ENCODE measurements at places on chromosomes 4 and X.

- no peak for DNase-seq
Observed at GRCh38 chr4:41432881-41433280, 105.1 kb upstream of the LIMCH1 start.

GRCh38 chr4:181264893-181265292 is 978.3 kb upstream of the TENM3 start:
- DNase-seq: no peak

DNA sequence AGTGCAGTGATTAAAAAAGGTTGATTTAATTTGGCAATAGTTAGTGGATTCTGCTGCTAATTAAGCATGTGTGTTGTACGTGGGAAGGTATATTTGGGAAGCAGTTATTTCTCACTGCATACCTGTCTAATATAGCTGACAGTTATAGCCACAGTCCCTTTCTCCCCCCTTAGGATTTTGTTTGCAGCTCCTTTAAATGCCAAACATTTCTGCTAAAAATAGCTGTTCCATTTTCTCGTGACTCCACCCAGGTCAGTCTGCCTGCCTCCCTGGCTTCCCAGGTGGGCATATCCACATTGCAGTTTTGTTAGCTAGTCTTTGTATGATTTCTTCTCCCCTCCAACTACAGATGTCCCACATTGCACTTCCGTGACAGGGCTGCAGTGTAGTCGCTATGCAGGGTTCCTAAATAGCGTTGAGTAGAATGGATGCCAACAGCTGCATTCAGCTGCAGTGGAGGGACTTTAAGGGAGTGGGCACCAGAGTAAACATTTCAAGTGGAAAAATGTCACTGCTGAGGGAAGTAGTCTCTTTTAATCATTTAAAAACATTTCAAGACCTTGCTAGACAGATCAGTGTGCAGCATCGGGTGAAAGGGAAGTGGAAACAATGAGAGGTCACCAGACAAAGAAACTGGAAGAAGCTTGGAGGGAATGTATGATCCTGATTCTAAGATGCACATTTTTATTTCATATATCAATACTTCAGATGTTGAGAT is 326.3 kb downstream of the RAPGEF2 start:
- DNase-seq: no peak

DNA sequence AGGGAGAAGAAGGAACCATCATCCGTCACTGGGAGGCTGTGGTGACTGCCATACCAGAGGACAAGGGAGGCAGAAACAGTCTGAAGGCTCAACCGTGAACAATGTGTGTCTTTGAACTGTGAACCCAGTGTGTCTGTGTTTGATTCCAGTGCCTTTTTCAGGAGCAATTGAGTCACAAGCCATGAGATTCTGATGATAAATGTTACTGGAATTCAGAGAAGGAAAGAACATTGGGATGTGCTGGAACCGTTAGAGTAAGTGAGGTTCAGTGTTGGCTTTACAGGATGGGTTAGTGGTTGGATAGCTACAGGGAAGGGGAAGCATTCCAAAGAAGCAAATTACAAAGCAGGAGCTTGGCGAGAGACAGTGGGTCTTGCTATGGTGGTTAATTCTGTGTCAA is 464.4 kb downstream of the TRIML1 start:
- no peak for DNase-seq

- no peak for DNase-seq
Observed at GRCh38 chrX:107551546-107551945, 76.8 kb upstream of the PRPS1 start.

- DNase-seq: peak; percentile 8
Observed at GRCh38 chr4:109816082-109816442, 500 bp downstream of the GAR1 start.

DNA sequence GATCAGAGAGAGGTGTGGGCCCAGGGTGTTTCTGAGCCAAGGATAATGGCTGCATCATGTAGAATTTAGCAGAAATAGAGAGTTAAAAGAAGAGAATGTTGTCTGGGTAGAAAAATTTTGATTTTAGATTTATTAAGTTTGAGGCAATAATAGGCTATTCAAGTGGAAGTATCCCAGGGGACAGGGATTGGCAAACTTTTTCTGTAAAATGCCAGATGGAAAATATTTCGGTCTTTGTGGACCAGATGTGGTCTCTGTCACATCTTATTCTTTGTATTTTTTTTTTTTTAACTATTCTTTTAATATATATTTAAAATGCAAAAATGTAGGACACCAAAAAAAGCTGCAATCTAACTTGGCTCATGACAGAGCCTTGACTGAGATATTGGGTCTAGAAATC is 33.1 kb downstream of the IL15 start:
- DNase-seq: no peak

GRCh38 chrX:37679888-37680287 is 5.7 kb upstream of the XK start:
- DNase-seq: no peak

- DNase-seq: no peak
Observed at GRCh38 chrX:122115604-122116003, 1068.2 kb downstream of the GLUD2 start.

DNA sequence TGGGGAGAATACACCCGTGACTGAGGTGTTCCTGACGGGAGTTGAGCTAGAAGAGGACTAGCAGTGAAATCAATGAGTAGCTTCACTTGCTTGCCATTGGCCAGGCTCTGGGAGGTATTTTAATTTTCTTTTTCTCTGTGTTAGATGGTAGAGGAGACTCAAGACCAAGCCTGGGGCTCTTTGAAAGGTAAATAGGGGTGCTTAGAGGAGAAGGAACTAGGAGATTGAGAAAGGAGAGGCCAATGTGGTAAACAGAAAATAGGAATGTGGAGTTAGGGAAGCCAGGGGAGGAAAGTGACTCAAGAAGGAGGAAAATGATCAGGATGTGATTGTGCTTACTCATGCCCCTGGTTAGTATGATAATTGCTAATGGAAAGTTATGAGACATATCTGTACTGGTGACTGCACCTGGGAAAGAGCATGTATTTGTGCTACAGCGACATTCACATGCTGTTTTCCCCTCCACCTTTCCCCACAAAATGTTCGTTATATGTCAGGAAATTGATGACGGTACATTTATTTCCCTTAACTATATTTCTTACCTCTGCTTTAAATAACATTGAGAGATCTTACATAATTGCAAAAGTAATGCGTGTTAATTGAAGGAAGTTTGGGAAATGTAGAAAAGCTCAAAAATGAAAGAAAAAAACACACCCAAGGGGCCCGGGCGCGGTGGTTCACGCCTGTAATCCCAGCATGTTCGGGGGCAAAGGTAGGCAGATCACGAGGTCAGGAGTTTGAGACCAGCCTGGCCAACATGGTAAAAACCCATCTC is 16.9 kb upstream of the LRBA start:
- DNase-seq: no peak

GRCh38 chr4:48683784-48684666 is 96.1 kb downstream of the FRYL start:
- no peak for DNase-seq

GRCh38 chr4:151567056-151567455 is 158.1 kb downstream of the FHIP1A start:
- no peak for DNase-seq

GRCh38 chrX:13109817-13110216 is 65.4 kb upstream of the FAM9C start:
- no peak for DNase-seq

- DNase-seq: no peak
Observed at GRCh38 chr4:142282870-142283431, 563.1 kb downstream of the INPP4B start.

- no peak for DNase-seq
Observed at GRCh38 chrX:151753313-151754046, 18.9 kb downstream of the CNGA2 start.

DNA sequence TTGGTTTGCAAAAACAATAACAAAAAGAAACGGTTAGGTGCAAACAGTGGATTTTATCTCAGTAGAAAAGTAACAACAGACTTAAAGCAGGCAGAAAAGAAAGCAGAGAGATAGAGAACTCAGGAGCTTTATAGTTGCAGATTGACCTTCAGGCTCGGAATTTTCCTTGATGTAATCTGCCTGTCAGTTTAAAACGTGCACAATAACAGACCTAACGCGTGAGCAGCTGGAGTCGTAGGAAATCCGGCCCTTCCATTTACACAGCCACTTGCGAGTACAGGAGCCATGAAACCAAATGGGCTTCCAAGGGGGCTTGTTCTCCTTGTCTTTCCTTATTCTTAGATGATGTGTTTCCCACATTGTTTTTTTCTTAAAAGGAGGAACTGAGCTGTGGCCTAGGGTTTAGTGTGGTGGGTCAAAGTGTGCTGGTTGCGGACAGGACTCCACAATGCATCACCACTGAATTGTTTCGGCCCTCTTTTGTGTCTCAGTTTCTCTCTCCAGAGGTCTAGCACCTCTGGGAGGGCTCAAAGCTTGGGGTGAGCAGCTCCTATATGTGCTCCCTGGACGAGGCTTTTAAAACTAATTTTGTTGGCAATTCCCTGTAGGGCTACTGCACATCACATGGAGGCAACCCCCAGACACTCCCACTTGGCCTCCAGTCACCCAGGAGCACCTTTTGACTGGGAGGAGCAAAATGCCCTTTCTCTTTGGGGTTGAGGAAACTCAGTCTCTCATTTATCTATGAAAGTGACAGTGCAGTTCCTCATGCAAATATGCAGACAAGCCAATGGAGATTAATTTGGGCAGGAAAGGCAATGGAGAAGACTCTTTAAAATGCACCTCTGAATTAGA is 13.9 kb upstream of the MPP1 start:
- DNase-seq: no peak

GRCh38 chrX:45849261-45849862 is 648.7 kb upstream of the DIPK2B start:
- DNase-seq: no peak

DNA sequence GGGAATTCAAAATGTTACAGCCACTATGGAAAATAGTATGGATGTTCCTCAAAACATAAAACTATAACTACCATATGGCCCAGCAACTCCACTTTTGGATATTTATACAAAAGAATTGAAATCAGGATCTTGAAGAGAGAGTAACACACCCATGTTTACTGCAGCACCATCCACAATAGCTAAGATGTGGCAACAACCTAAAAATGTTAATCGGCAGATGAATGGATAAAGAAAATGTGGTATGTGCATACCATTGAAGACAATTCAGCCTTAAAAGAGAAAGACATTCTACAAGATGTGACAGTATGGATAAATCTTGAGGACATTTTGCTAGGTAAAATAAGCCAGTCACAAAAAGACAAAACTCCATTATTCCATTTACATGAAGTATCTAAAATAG is 171.9 kb downstream of the DCHS2 start:
- DNase-seq: no peak

- no peak for DNase-seq
Observed at GRCh38 chrX:119640731-119641170, 34.5 kb upstream of the NKRF start.

DNA sequence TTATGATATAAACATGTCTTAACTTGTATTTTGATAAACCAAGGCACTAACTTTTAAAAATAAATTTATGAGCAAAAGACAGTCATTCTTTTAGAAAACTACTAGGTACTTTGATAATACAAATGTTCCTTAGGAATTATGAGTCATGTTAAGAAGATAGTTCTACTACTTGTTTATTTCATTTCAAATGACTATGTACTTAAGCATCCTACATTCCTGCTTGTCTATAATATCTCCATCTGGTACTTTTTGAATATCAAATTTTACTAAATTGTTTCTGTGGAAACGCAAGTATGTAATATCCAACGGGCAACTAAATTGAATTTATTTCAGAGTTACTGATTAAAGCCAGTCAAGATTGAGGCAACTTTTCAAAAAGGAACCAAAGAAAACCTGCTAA is 61.8 kb downstream of the CAMK2D start:
- no peak for DNase-seq

- DNase-seq: no peak
Observed at GRCh38 chr4:38577462-38577861, 86.5 kb upstream of the KLF3 start.

Measured in stimulated activated CD4-positive, alpha-beta T cell treated with anti-CD3 and anti-CD28 coated beads, Interleukin-1b, Interleukin-23, amount 100 ng/mL, for 1 hour (primary cell).